MCF 10A (cell line): ENCODE measurements at places on chromosomes 6 and 20. TPM values are rescaled to one million over a fixed set of nuclear protein-coding genes. Genes with fewer than 3 reads are reported as not detected.

DNA sequence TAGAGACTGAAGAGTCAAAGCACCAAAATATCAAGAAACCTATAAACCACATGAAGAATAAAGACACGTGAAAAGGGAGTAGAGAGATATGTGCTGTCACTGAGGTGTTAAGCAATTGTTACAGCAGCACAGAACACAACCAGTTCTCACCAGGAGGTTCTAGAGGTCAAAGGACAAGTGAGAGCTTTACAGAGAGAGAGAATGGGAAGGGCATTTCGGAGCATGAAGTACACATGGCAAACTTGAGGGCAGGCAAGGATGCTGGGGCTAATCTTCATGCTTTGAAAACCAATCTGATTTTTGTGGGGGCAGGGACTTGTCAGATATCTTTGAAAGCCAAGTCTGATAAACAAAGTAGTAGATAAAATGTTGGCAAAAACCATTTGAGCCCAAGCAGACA lies 142.3 kb upstream of the NRSN1 start:
- H3K4me1 ChIP-seq = peaks cover 6% of the 10 kb centered on the region
- no peak for DNase-seq
- no peak overlapping the region for H3K27ac ChIP-seq
- H3K36me3 ChIP-seq = no peaks in the 10 kb centered on the region

GRCh38 chr20:34710568-34710839 lies 6.4 kb downstream of the TP53INP2 start:
- H3K27ac ChIP-seq = no peak overlapping the region
- peaks cover 21% of the 10 kb centered on the region for H3K4me1 ChIP-seq
- no peaks in the 10 kb centered on the region for H3K27me3 ChIP-seq
- peaks cover 18% of the 10 kb centered on the region for H3K36me3 ChIP-seq

GRCh38 chr20:1336699-1337367 lies 7.9 kb upstream of the SDCBP2 start:
- H3K27ac ChIP-seq = no peak overlapping the region
- peaks cover 20% of the 10 kb centered on the region for H3K36me3 ChIP-seq
- H3K27me3 ChIP-seq = no peaks in the 10 kb centered on the region
- no peak overlapping the region for H3K4me3 ChIP-seq

DNA sequence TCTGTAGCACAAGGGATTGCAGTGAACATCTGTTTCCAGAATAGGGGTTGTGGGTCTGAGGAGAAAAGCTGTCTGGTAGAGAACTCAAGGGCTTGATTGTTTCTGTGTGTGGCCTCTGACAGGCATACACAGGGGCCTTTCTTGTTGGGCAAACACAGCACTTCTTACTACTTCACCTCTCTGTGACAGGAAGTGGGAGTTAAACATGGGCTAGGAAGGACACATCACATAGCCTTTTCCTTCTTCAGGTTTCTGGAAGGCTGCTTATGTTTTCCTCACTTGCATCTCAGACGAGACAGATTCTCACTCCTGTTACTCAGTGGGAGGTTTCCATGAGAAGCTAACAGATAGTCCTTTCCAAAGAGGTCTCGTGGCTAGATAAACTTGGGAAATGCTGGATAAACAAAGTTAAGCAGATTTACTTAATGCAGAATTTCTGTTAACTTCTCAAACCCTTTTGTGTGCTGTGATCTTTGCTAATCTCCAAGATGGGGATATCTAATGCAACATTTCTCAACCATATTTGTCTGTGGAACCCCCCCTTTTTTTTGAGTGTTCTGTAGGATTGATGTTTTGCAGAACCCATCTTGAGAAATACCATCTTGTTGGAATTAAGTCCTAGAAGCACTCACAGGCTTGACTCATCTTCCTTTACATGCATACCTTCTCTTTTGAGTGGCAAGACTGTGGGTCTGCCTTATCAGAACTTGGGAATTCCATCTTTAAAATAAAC lies 41.9 kb upstream of the RNF8 start:
- H3K27me3 ChIP-seq = no peaks in the 10 kb centered on the region
- H3K36me3 ChIP-seq = peaks cover 20% of the 10 kb centered on the region
- no peaks in the 10 kb centered on the region for H3K4me1 ChIP-seq

OR2H2 gene
- total RNA-seq = not detected in 2 replicates

ANKRD66 gene
- total RNA-seq = not detected in 2 replicates

HTR1B gene
- not detected in 2 replicates for total RNA-seq

FAM8A1 gene
- total RNA-seq = 12.7 and 14.4 TPM in 2 replicates

NMBR gene
- total RNA-seq = not detected in 2 replicates

DEF6 gene
- 17.8 and 23.1 TPM in 2 replicates for total RNA-seq
